ENCODE measurements at places on chromosomes 2 and 18.

GRCh38 chr2:111035830-111036441 lies 84.8 kb upstream of the BCL2L11 start:
- H3K36me3 ChIP-seq: no peaks in the 10 kb centered on the region
- no peak overlapping the region for H3K4me3 ChIP-seq
- H3K27ac ChIP-seq: no peak overlapping the region

DNA sequence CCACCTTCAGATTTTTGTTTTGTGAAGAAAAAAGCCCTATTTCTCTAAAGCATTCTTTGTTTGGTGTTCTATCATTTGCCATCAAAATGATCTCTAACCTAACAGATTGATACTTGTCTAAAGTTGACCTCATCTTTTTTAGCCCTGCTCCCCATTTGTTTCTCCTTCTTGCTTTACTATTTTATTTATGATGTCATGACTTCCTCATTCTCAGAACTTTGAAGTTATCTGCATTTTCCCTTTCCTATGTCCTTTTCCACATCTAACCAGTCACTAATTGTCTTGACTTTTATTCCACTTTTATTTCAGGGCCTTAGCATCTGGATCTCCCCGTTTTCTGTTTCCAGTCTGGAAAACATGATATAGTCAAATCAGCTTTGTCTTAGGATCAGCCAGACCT lies 8.3 kb downstream of the RAPGEF4 start:
- no peak overlapping the region for H3K4me3 ChIP-seq
- no peaks in the 10 kb centered on the region for H3K27me3 ChIP-seq
- no peak for DNase-seq
- no peaks in the 10 kb centered on the region for H3K36me3 ChIP-seq
- H3K27ac ChIP-seq: no peak overlapping the region

GRCh38 chr18:79406708-79407107 lies 11.0 kb downstream of the NFATC1 start:
- no peaks in the 10 kb centered on the region for H3K36me3 ChIP-seq

GRCh38 chr2:121295911-121296650 lies 11.1 kb upstream of the TFCP2L1 start:
- DNase-seq: no peak
- H3K36me3 ChIP-seq: no peaks in the 10 kb centered on the region
- H3K27me3 ChIP-seq: no peaks in the 10 kb centered on the region
- H3K27ac ChIP-seq: no peak overlapping the region
- H3K4me1 ChIP-seq: no peaks in the 10 kb centered on the region

DNA sequence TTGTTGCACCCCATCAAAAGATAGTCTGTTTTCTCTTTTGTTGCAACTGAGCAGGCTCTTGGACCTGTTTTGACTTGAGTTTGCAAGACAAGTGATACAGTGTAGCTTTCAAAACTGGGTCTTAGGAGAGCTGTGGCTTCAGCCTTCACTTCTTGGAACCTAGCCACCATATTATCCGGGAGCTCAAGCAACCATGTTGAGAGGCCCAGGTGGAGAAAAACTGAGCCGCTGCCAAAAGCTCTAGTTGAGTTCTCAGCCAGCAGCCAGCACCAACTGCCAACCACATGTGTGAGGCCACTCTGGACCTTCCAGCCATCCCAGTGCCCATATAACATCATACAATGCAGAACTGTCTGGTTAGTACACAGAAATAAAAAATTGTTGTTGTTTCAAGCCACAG lies 5.4 kb downstream of the CACNB4 start:
- peaks cover 67% of the 10 kb centered on the region for H3K27me3 ChIP-seq
- DNase-seq: no peak
- H3K4me3 ChIP-seq: no peak overlapping the region
- no peaks in the 10 kb centered on the region for H3K36me3 ChIP-seq
- H3K4me1 ChIP-seq: peaks cover 10% of the 10 kb centered on the region
- H3K27ac ChIP-seq: no peak overlapping the region

- H3K4me3 ChIP-seq: no peak overlapping the region
- no peaks in the 10 kb centered on the region for H3K36me3 ChIP-seq
- DNase-seq: no peak
- no peaks in the 10 kb centered on the region for H3K27me3 ChIP-seq
- H3K4me1 ChIP-seq: no peaks in the 10 kb centered on the region
These were observed 96.4 kb downstream of the CERS6 start for GRCh38 chr2:168552450-168552856.

DNA sequence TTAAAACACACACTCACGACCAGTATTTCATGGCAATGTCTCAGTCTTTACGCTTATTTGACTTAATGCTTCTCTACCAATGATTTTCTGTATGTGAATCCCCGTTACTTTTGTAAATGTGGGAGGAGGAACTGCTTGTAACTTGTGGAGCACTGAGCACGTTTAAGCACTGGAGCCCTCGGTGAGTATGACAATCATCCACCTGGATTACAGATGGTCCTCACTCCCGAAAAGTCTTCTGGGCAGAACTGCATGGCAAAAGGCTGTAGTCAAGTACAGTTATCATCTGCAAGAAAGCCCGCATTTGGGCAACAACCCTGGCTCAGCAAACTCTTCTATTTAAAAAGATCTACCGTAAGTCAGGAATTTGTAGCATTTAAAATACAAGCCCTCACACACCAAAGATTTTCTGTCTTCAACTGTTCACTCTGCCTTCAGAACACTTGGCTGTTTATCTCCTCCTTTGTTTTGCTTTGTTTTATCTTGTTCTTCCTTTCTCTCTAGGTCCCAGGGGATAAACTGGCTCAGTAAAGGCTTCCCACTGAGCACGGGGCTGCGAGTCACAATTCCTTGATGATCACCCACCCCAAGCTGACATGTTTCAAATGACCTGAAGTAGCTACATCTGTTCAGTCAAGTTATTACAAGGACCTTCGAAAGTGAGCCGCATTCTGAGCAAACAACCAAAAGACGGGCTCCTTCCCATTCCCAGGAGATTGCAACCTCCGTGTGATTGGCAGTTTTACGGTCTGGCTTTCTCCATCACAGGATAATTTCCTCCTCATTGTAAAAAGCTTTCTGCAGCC lies 102.2 kb downstream of the DLGAP1 start:
- H3K4me3 ChIP-seq: no peak overlapping the region
- H3K27me3 ChIP-seq: no peaks in the 10 kb centered on the region
- no peaks in the 10 kb centered on the region for H3K36me3 ChIP-seq
- no peaks in the 10 kb centered on the region for H3K4me1 ChIP-seq

GRCh38 chr2:224875841-224876240 lies 159.7 kb upstream of the CCDC195 start:
- H3K27ac ChIP-seq: no peak overlapping the region
- H3K27me3 ChIP-seq: no peaks in the 10 kb centered on the region
- H3K36me3 ChIP-seq: peaks cover 14% of the 10 kb centered on the region
- H3K4me1 ChIP-seq: no peaks in the 10 kb centered on the region

GRCh38 chr2:134346141-134346540 lies 92.3 kb downstream of the MGAT5 start:
- H3K36me3 ChIP-seq: peaks cover 9% of the 10 kb centered on the region
- no peak overlapping the region for H3K4me3 ChIP-seq
- no peaks in the 10 kb centered on the region for H3K27me3 ChIP-seq
- H3K4me1 ChIP-seq: no peaks in the 10 kb centered on the region
- DNase-seq: no peak

DNA sequence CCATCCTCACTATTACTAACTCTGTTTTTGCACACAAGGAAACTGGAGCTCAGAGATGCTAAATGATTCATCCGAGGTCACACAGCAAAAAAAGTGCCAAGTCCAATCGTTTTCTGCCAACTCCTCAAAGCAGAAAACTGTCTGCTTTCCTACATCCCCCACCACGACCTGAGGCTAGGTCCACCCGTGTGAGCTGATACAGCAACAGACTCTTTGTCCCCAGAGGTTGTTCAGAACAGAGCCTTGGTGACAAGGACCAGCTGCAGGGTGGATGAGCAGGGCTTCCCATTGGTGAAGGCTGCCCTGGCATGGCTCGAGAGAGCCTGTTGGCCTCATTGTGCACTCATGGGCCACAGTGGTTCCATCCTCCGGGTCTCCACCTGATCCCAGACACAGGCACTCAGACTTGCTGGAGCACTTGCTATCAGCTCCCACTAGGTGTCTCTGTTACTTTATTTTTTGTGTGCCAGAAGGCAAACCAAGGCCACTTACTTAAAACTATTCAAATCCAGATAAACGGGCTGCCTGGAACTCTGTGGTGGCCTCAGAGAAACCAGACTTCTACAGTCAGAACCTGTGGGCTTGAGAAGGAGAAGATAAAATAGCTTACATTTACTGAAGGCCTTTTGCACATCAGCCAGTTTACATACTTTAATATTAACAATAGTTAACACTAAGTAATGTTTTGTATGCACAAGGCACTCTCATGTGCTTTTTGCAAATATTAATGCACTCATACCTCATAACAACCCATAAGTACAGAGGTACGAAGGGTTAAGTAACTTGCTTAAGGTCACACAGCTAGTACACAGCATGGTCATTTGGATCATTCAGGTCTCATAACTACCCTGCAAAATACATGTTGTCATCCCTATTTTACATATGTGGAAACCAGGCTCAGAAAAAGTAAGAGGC lies 62.9 kb upstream of the CTIF start:
- peak; percentile 63 for DNase-seq
- no peaks in the 10 kb centered on the region for H3K27me3 ChIP-seq
- no peak overlapping the region for H3K27ac ChIP-seq
- H3K4me1 ChIP-seq: no peaks in the 10 kb centered on the region

GRCh38 chr18:55287935-55288868 lies 299.8 kb downstream of the TCF4 start:
- H3K4me1 ChIP-seq: no peaks in the 10 kb centered on the region
- H3K4me3 ChIP-seq: no peak overlapping the region
- no peaks in the 10 kb centered on the region for H3K27me3 ChIP-seq
- H3K36me3 ChIP-seq: no peaks in the 10 kb centered on the region

DNA sequence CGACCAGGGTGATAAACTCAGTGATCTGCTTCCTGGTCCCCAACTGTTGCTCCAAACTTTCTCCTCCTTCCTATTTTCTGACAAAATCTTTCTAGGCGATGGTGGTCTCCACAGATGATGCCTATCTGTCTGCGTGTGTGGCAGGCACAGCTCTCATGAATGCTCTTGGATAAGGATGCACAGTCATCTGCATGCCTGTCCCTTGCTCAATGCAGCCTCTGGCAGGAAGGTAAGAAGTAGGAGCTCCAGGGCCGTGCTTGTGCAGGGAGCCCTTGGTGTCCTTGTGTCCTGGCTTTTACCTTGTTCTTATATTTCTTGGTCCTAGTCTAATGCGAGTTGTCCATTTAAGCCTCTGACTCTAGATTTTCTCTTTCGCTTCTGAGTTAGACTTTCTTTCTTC lies 57.5 kb downstream of the INSIG2 start:
- peaks cover 23% of the 10 kb centered on the region for H3K4me1 ChIP-seq
- no peaks in the 10 kb centered on the region for H3K27me3 ChIP-seq
- H3K27ac ChIP-seq: peak overlapping the region; percentile 15
- DNase-seq: no peak
- H3K4me3 ChIP-seq: no peak overlapping the region
- no peaks in the 10 kb centered on the region for H3K36me3 ChIP-seq

GRCh38 chr2:67304300-67304890 lies 92.7 kb upstream of the ETAA1 start:
- peaks cover 14% of the 10 kb centered on the region for H3K4me1 ChIP-seq
- DNase-seq: peak; percentile 86
- H3K27me3 ChIP-seq: no peaks in the 10 kb centered on the region

GRCh38 chr2:176085861-176086771 lies 2.4 kb upstream of the EVX2 start:
- DNase-seq: peak; percentile 49
- H3K4me3 ChIP-seq: peak overlapping the region; percentile 54
- no peaks in the 10 kb centered on the region for H3K36me3 ChIP-seq
- H3K27me3 ChIP-seq: peaks cover 50% of the 10 kb centered on the region
- no peak overlapping the region for H3K27ac ChIP-seq

Data from PC-3 (cell line).